Activated T-cell treated with anti-CD3 and anti-CD28 coated beads, Interleukin-2, amount 50 U/mL, for 4 hours (primary cell): ENCODE measurements at places on chromosomes 1 and 21. TPM values are rescaled to one million over a fixed set of nuclear protein-coding genes. Genes with fewer than 3 reads are reported as not detected.

Gene EPHA10
- total RNA-seq = 0.71 TPM

Gene TEDDM1
- not detected for total RNA-seq

Gene COL8A2
- 0.08 TPM for total RNA-seq

Gene ARHGEF16
- total RNA-seq = 0.13 TPM
